ENCODE measurements at places on chromosomes 3 and 15.

GRCh38 chr3:133833267-133833666 lies 27.7 kb downstream of the SRPRB start:
- no peak for DNase-seq

DNA sequence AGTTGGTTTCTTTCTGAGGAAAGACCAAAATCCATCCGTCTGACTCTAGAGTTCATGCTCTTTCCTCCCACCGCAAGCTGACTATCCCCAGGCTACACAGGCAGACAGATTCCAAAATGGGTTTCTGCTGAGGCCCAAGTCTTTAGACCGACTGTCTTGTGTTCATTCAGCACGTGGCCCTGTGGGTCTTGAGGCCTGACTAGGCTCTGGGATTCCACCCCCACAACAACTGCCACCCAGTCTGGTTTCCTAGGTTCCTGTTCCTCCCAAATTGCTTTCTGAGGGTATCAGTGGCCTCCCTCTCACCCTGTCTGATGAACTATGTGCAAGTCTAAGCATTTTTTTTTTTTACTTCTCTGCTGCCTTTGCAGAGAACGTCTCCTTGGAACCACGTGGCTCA lies 67.7 kb downstream of the CYP19A1 start:
- DNase-seq = no peak

DNA sequence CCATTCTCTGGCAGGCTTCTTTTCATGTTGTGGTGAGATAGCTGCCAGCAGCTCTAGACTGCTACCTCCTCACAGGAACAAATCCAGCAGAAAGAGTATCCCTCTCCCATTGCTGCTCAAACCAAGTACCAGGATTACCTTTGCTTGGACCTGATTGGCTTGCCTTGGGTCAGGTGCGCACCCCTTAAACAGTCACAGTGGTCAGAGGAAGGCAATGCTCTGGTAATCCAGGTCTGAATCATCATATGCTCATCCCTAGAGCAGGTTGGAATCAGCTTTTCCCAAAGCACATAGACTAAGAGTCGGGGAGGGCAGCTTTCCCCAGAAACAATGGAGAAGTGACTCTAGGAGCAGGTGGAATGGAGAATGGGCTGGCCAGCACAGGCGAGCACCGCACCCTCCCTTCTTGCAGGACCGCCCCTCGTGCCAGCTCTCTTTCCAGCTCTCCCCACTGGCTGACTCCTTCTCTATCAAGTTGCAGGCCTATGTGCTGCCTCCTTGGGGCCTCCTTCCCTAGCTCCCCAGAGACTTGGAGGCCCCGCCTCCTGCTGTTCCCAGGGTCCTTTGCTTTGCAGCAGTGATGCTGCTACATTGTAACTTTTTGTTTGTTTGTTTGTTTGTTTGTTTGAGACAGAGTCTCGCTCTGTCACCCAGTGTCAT lies 29.9 kb upstream of the ADPGK start:
- no peak for DNase-seq

GRCh38 chr15:90009301-90010022 lies 8.3 kb downstream of the ZNF710 start:
- no peak for DNase-seq

GRCh38 chr15:20341901-20342600 lies 199.5 kb downstream of the GOLGA6L6 start:
- DNase-seq = peak; percentile 22

DNA sequence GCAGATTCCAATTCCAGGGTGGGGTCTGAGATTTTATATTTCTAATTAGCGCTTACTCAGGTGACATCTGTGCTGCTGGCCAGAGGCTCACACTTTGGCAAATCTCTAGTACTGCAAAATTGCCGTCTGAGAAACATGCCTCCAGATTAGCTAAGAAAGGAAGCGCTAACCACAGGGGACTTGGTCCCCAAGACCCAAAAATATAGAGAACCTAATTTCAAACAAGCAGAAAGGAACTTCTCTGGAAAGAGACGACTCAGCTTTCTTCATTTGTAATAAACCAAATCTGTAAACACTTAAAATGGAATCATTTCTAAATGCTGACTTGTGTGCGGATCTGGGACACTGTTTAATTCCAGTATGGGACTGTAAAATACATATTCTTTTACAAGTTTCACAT lies 55.7 kb downstream of the B3GNT5 start:
- DNase-seq = no peak

DNA sequence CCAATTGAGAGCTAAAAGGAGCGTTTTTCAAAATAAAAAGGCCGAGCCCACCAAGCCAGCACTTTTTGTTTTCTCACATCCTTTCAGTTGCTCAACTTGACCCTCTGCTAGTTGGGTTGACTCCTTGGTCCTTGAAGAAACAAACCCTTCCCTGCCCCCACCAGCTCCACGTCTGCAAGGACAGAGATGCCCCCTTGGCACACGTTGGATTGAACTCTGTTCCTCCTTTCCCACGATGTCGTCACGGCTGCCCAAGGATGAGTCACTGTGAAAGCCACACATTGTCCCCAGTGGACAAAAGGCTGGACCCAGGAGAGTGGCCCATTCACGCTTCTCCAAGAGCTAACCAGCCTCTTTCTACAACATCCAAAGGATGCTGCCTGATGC lies 43.0 kb upstream of the SPATA12 start:
- DNase-seq = no peak

DNA sequence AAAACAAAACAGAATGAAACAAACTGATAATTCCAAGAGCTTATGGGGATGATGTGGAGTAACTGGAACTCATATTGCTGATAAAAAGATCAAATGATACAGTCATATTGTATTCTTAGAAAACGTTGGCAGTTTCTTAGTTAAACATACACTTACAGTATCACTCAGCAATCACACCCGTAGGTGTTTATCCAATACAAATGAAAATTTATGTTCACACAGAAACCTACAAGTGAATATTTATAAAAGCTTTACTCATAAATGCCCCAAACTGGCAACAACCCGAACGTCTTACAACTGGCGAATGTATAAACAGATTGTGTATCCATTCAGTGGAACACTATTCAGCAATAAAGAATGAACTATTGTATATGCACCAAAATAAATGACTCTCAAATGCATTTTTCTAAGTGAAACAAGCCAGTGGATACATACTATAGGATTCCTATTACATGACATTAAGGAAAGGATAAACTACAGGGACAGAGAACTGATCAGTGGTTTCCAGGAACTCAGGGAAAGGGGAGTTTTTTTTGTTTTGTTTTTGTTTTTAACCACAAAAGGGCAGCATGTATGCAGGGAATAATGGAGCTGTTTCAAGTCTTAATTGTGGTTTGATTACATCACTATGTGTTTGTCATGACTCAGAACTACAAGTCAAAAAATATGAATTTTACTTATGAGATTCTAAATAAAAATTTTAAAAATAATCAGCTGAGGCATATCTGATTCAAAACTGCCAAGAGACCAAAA lies 71.8 kb upstream of the NDUFB4 start:
- DNase-seq = no peak

DNA sequence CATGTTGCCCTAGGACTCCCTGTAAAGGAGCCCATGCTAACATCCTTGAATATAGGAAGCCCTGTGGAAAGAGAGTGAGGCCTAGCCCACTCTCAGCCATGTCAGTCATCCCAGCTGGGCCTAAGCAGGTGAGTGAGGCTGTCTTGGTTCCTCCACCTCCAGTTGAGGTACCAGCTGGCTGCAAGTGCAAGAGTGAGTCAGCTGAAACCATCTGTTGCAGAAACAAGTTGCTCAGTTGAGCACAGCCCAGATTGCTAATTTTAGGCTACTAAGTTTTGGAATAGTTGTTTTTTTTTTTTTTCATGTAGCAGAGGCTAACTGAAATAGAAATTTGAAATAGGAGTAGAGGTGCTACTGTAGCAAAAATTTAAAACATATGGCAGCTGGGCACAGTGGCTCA lies 43.7 kb upstream of the ADPGK start:
- DNase-seq = no peak

GRCh38 chr15:82106679-82107078 lies 60.9 kb upstream of the MEX3B start:
- DNase-seq = no peak

GRCh38 chr3:69085168-69085832 lies 563 bp downstream of the ARL6IP5 start:
- DNase-seq = no peak

GRCh38 chr3:40057077-40057476 lies 247.7 kb downstream of the MYRIP start:
- DNase-seq = no peak

DNA sequence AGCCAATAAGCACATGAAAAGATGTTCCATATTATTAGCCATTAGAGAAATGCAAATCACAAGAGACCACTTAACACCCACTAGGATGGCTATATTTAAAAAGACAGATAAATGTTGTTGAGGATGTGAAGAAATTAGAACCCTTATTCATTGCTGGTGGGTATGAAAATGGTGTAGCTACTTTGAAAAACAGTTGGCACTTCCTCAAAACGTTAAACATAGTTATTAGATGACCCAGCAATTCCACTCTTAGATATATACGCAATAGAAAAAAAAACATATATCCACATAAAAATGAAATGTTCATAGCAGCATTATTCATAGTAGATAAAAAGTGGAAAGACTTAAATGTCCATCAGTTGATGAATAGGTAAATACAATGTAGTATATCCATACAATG lies 47.1 kb upstream of the TERB2 start:
- DNase-seq = no peak

DNA sequence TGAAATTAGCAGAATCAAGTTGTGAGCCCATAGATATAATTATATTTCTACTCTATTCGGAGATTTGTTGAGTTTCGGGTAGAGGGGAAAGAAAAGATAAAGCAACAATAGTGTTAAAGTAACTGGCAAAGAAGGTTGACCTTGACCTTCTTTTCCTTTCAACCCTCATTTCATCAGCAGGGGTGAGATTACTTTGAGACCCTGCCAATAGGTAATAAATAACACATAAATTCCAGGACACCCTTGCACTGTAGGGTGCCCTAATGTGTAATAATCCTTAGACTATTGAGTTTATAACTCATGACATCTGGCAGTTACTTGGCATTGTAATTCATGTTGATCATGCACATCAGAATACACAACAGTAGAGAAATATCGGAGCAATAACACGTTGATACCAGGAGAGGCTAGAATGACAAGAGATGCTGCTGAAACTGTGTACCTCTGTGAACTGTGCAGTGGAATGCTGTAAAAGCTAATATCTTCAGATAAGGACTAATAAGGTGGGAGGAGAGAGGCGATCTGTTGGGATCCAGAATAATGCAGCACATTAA lies 426.7 kb downstream of the ROBO2 start:
- DNase-seq = no peak

GRCh38 chr15:91882858-91883586 lies 29.5 kb downstream of the SLCO3A1 start:
- no peak for DNase-seq

DNA sequence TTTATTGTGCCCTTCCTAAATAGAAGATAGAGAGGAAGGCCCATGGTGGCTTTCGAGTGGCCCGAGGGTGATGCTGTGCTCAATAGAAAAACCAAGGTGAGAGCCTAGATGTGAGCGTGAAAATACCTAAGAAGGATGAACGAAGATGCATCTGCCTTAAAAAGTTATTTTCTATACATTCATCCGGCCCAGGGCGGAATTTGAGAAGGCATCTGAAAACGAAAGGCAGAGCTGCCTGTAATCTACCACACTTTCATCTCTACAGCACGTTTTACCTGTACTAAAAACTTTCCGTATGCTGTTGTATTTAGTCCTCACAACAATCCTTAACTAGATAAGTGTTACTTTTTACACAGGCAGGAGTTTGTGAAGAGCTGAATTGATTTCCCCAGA lies 1.4 kb downstream of the DUT start:
- no peak for DNase-seq

- no peak for DNase-seq
These were observed 20.3 kb downstream of the UBP1 start for GRCh38 chr3:33419948-33420347.

- DNase-seq = no peak
These were observed 157.3 kb upstream of the LPP start for GRCh38 chr3:187996609-187997008.

- DNase-seq = no peak
These were observed 242.9 kb upstream of the C2CD4B start for GRCh38 chr15:62407962-62408361.

DNA sequence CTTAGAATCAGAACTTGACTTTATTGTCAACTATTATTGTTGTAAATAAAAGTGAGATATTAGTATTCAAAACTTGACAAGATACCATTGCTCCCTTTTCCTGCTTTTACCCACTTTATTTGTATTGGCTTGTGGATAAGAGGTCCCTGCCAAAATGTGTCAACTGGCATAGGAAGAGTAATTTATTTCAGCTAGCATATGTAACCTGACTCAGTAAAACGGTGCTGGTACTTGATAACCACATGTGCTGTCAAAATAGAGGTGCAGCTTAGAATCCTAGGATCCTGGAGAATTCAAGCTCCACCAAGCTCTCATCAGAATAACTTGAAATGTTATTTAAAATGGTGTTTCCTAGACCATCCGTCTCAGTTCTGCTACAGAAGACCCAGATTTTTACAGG lies 90.2 kb upstream of the TGFBR2 start:
- DNase-seq = no peak

GRCh38 chr3:64916192-64916798 lies 228.5 kb upstream of the ADAMTS9 start:
- DNase-seq = no peak

GRCh38 chr15:26146202-26146601 lies 283.1 kb upstream of the ATP10A start:
- no peak for DNase-seq

- DNase-seq = no peak
These were observed 6.0 kb upstream of the FEZF2 start for GRCh38 chr3:62379321-62379798.

DNA sequence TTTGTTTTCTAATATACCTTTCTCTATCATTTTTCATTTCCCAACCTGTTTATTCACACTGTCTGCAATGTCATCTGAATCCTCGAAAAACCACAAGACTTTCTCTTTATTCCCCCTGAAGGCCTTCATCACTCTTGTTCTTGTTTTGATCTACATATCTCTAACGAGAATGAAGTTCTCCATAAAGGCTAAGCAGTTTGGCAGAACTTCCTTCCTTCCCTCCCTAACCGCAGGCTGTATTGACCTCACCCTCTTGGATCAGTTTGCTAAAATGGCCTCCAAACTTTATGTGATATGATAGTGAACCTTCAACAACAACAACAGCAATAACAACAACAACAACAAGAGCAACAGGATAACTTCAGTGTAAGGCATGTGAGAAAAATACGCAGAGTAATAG lies 392.8 kb downstream of the TIGIT start:
- no peak for DNase-seq

DNA sequence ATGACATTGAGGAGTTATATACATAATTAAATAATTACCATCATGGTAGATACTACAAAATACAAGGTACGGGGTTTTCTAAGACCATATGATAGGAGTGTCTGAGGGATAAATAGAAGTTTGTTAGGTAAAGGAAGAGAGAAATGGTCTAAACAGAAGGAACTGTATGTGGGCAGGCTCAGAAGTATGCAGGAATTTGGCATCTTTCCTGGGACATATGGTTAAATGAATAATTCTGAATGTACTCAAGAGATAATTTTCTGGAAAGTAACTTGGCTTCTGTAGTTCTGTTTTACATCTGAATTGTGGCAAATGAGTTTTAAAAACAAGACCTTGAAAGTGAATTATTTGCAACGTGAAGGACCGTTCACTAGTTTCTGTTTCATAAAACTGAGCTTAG lies 17.5 kb downstream of the LMCD1 start:
- DNase-seq = no peak
